ENCODE measurements at places on chromosomes 6 and 20.

DNA sequence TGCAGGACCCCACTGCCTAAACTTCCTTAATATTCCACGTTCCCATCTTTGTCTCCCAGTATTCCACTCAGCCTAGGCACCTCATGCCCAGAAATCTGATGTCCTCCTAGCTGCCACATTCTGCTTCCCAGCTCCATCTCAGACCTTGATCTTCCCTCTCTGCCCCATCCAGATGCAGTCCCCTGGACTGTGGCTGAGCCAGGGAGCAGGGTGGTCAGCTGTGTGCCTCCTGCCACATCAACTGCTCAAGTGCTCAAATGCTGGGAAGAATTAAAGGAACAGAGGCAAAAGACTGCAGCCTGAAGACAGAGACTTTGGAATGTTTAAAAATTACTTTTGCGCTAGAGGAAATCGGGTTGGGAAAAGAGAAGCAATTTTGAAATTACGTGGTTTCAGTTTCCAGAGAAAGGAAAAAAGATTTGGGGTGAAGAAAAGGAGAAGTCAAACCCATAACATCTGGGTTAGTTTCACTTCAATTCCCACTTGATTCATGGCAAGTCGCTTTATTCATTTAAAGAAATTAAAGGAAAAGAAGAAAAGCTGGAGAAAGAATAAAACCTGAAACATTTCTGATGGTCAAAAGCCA lies 704.8 kb downstream of the PTPRT start:
- no peak for DNase-seq

GRCh38 chr20:1005452-1006027 lies 3.4 kb upstream of the RSPO4 start:
- no peak for DNase-seq

DNA sequence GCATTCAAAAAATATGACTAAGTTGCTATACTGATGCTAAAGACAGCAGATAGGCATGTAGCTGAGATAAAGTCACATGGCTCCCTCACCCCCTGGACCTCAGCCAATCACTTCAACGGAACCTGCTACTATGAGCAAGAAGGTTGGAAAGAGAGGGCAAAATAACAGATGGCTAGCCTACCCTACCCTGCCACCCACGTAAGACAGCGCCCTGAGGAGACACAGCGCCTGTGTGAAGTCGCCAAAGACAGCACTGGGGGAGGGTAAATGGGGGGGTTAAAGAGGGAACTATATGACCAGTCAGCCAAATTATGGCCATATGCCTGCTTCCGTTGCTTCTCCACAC lies 163.2 kb downstream of the RALGAPA2 start:
- DNase-seq: no peak

DNA sequence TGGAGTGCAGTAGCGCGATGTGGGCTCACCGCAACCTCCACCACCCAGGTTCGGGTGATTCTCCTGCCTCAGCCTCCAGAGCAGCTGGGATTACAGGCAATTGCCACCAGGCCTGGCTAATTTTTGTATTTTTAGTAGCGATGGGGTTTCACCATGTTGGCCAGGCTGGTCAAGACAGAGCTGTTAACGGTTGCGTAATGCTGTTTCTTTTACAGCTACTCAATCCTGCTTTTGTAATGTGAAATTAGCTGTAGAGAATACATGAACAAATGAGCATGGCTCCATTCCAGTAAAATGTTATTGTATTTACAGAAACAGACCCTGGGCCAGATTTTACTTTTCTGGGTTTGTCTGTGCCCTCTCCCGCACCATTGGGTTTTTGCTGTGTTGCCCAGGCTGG lies 1.9 kb downstream of the PNLDC1 start:
- DNase-seq: no peak

- DNase-seq: no peak
Observed at GRCh38 chr6:22073516-22074198, 223.2 kb downstream of the PRL start.

- DNase-seq: no peak
Observed at GRCh38 chr6:64288351-64288750, 652.7 kb downstream of the PHF3 start.

DNA sequence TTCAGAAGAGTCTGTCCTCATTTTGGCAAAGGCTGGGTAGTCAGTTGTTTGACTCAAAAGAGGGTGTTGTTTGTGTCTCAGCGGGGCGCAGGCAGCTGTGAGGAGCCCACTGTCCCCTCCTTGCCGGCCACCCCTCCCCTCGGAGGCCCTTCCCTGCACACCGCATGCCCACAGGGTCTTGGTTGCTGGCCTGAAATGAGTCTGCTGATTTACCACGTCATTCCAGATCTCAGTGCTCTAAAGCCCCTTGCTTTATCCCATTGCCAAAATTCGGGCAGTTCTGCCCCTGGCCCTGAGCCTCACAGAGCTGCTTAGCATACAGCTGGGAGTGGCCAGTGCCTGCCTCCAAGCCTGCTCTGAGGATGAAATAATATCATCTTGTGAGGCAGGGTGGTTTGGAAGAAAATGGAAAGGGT lies 220.7 kb downstream of the UST start:
- DNase-seq: peak; percentile 48

- peak; percentile 74 for DNase-seq
Observed at GRCh38 chr6:167350731-167351655, 26.1 kb downstream of the TTLL2 start.

- DNase-seq: no peak
Observed at GRCh38 chr6:33738879-33739278, 7.8 kb downstream of the IP6K3 start.

- no peak for DNase-seq
Observed at GRCh38 chr20:6057691-6058090, 3.8 kb upstream of the LRRN4 start.

DNA sequence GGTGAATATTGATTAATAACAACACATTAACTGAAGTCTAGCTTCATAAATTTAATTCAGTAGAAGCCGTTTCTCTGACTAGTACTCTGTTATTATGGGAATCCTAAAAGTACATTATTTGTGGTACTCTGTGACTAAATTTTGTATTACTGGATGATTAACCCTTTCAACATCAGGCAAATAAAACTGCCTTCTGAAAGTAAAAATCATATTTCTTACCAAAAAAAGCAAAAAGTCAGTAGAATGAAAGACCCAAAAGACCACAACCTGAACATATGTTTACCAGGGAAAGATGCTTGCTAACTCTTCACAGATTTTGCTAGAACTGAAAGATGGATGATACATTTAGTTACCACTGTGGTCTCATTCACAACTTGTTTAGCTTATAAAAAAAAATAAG lies 73.2 kb downstream of the AHI1 start:
- no peak for DNase-seq

GRCh38 chr6:53833155-53833554 lies 38.4 kb downstream of the LRRC1 start:
- no peak for DNase-seq

GRCh38 chr6:164108869-164109769 lies 694.6 kb downstream of the QKI start:
- peak; percentile 60 for DNase-seq

- no peak for DNase-seq
Observed at GRCh38 chr20:3277686-3278465, 38.9 kb upstream of the SLC4A11 start.

GRCh38 chr6:152984513-152984872 lies 1.7 kb upstream of the FBXO5 start:
- DNase-seq: no peak

DNA sequence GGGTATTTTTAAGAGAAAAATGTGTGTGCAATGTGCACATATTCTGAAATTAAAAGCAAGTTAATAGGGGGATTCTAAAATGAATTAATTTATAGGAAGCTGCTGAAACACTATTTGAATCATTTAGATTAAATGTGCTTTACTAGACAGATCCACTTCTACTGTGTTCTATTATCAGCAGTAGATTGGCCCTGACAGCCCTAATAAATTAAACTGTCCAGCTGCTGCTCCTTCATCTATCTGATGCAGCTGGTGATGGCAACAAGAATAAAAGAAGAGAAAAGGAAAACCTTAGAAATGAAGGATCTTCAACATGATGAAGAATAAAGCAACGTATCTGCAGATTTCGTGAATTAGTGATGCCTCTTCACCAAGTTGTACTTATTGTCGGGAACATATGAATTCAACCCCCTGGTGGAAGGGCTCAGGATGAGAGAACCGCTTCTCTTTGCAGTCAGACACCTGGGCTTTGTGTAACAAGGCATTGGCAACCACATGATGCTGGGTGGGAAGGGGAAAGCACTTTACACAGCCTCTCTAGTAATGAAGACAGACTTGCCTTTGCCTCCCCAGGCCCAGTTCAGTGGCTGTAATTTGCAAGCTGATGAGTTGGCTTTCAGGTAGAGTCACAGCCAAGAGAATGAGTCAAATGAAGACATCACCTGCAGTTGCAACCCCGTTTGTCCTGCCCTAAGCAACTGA lies 94.4 kb downstream of the LAMP5 start:
- no peak for DNase-seq

GRCh38 chr6:46097366-46097765 lies 32.4 kb upstream of the ENPP4 start:
- no peak for DNase-seq

DNA sequence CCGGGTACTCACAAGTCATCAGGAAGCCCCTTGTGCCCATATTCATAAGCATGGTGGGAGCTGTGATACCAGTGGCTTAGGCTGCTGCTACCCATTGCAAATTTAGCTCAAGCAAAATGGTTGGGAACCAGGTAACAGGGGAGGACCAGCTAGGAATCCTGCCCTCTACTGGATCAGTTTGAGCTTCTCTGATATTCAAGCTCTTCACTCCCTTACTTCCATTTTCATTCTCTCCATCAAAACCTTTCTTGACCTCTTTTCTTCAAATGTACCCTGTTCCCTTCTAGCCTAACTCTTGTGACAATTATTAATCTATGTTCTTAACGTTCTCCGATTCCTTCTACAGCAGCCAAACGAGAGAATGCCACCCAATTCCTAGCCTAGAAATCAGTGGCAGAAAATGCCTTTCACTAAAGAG lies 9.7 kb downstream of the NOL7 start:
- no peak for DNase-seq

DNA sequence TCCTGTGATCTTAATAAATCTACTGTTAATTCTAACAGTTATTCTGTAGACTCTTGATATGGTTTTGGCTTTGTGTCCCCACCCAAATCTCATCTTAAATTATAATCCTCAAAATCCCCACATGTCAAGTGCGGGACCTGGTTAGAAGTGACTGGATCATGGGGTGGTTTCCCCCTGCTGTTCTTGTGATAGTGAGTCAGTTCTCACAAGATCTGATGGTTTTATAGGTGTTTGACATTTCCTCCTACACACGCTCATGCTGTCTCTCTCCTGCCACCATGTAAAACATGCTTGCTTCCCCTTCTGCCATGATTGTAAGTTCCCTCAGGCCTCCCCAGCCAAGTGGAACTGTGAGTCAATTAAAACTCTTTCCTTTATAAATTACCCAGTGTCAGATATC lies 10.5 kb upstream of the EPB41L2 start:
- DNase-seq: no peak

GRCh38 chr20:9609887-9610502 lies 95.6 kb downstream of the LAMP5 start:
- DNase-seq: peak; percentile 48

GRCh38 chr20:38723848-38724625 lies at the start of gene SLC32A1:
Gene SLC32A1 (plus strand): TSS chr20:38724486. CDS start chr20:38724725, 239 bp downstream.
- no peak for DNase-seq

DNA sequence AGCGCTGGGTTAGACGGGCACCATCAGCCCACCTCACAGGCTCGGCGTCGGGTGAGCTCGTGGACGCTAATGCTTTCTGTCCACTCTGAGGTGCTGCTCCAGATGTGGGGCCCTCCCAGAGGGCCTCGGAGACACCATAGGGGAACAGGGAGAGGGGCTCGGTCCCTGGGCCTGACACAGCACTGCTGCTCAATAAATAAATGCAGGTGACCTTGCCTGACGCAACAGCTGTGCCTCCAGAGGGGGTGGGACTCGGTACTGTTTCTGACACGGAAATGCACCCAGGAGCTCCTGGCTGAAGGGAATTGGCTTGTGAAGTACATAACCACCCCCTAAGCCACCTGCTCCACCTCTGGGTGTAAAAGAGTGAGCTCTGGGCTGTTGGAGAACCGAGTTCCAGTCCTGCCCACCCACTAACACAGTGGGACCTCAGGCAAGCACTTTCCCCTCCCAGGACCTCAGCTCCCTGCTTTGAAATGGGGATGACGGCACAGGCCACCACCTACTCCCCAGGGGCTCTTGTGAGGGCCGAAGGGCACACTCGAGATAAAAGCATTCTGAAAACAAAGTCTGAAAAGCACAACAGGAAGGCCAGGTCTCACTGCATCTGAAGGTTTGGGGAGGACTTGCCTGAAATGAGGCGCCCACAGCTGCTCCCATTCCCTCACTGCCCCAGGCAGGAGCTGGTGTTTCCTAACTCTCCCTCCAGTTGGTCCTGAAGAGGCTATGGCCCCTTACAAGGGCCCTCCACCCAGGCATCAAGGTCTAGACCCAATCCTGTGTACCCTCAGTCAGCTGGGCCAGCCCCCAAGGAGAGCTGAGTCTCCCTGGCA lies 6.7 kb downstream of the KCNK15 start:
- DNase-seq: no peak

DNA sequence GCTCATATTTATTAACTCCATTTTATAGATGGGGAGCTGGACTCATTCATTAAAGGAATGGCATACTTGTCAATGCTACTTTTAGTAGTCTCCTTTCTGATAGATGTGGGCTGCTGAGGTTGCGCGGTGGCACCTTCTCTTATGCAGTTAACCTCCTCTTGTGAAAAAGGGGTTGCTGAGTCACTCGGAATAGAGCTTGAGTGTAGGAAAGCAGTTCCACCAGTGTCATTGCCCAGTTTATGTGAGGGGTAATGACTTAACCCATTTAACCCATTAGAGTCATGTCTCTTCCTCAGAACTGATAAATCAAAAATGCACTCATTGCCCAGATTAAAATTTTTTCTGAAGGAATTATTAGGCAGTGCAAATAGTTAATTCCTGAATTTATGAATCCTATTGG lies 6.3 kb downstream of the MAPK14 start:
- no peak for DNase-seq

DNA sequence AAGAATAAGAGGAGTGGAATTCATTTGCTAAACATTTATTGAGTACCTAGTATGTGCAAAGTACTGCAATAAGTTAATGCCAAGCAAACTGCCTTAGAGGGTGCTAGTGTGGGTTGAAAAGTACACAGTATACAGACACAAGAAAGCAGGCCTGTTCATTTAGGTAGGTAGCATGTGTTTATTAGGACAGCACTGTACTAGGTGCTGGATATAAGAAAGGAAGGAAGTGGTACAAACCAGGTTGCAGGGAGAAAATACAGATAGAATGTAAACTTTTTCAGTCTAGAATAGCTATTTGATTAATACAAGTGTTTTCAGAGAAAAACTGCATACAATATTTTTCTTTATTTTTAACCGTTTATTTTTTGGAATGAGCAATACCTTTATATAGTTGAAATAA lies 68.1 kb downstream of the PHF20 start:
- no peak for DNase-seq

GRCh38 chr6:32852018-32852843 lies 1.3 kb downstream of the TAP1 start:
- DNase-seq: no peak

GRCh38 chr20:3047486-3048419 lies 1.9 kb downstream of the MRPS26 start:
- no peak for DNase-seq

GRCh38 chr6:143335865-143336264 lies 114.6 kb downstream of the ADAT2 start:
- DNase-seq: no peak
